ENCODE measurements at places on chromosomes 5 and 9.

GRCh38 chr5:27240791-27241190, 202.4 kb upstream of the CDH9 start:
- no peak for DNase-seq

DNA sequence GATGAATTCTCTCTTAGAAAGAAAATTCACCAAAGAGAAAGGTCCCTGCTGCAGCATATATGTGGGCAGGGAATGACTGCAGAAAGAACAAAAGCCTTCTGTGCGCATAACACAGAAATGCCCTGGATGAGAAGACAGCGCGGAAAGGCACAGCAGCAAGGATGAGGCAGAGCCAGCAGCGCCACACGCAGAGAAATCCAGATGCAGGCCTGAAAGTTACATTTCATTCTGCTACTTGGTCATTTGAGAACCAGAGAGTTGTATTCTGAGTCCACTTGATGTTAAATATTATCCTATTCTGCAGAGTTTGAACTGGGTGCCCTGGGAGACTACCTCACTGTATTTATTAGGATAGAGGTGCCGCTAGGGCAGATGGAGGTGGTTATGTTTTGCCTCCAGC, 68.5 kb downstream of the GLDC start:
- DNase-seq: no peak

- DNase-seq: no peak
These were observed 597.0 kb downstream of the PTPRD start for GRCh38 chr9:10015755-10016154.

DNA sequence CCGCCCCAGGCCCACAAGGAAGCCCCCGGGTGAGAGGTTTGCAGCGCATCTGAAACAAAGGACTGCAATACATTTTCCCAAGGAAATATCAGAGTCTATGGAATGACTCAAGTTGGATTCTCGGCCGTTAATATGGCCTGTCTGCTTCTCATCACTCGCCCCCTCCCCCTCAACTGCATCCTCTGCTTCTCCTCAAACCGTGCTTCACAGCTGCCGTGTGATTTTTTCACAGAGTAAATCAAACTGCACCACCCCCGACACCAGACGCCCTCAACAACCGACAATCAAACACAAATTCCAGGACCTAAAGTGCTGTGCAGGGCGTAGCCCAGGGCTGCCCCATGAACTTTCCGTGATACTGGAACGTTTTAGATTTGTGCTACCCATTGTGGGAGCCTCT, 176.9 kb downstream of the ROR2 start:
- no peak for DNase-seq

DNA sequence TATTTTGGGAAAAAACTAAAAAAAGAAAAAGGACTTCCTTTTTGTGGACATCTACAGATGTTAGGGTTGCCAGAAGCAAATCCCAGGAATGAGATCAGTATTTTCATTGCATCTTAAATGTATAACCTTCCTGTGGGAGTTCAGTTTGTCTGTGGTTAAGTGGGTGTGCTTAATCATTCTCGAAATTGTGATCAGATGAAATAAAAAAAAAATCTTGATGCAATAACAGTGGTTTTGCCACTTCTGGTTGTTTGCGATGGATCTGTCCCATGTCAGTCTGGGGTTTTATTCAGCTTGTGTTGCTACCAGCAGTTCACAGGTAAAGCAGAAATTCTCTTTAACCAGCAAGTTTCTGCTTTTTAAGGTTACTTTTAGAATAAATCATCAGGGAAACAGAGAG, 179.0 kb downstream of the MAN2A1 start:
- no peak for DNase-seq

DNA sequence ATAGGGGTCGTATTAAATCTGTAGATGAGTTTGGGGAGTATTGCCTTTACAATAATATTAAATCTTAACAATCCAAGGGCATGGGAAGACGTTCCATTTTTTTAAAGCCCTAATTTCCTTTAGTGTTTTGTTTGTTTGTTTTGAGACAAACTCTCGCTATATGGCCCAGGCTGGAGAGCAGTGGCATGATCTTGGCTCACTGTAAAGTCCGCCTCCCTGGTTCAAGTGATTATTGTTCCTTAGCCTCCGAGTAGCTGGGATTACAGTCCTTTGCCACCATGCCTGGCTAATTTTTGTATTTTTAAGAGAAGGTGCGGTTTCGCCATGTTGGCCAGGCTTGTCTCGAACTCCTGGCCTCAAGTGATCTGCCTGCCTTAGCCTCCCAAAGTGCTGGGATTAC, 19.9 kb downstream of the NIPBL start:
- no peak for DNase-seq

Data from pulmonary artery endothelial cell (primary cell).